Progenitor cell of endocrine pancreas (in vitro differentiated cells): ENCODE measurements at places on chromosomes 1 and 21.

- no peak for DNase-seq
These were observed 138.6 kb downstream of the LIPI start for GRCh38 chr21:14071902-14072734.

DNA sequence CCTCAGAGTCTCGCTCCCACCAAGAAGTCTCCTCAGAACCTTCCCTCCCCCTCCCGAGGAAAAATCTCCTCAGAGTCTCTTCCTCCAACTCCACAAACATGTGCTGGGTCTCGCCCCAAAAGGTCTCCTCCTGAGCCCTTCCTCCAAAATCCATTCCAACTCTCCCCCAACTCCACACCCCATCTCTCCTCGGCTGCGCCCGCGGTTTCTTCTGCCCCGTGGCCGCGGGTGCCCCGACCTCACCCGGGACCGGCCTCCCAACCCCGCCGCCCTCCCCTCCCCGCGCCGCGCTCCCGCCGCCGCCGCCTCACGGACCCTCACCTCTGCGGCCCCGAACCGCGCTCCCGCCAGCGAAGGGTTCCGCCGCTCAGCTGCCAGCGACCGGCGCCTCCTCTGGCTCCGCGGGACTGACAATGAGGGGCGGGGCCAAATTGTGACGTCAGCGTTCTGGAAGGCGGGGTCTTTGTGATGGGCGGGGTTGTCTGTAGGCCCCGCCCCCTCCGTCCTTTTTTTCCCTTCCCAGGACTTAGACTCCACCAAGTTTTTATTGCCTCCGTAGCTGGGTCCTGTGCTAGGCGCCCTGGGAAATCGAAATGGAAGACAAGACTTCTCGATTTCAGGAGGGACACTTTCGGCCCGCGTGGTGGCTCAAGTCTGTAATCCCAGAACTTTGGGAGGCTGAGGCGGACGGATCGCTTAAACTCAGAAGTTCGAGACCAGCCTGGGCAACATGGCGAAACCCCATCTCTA lies at the start of gene LUZP1:
Gene LUZP1, minus strand, starts transcription at position 412 of the 750 bp plus-strand sequence.
- peak; percentile 87 for DNase-seq

GRCh38 chr1:242243472-242243871 lies 244.6 kb upstream of the MAP1LC3C start:
- no peak for DNase-seq

DNA sequence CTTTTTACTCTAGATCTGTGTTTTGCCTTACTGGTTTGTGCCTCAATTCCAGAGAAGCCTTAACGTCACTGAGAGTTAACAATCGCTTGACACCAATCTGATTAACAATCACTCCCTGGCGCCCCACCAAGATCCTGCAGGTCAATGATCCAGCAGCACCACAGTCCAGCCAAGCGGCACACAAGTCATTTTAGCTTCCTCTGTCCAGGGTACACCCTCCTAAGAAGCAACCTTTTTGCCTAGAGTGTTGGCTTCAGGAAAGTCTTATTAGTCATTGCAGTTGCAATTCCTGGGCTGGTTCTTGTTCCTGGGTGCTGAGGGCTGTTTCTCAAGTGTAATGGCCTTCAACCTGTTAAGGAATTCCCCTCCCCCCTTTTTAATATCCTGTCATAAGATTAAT lies 323.0 kb upstream of the USP25 start:
- DNase-seq, result no peak

GRCh38 chr1:245220381-245220985 lies 65.7 kb downstream of the KIF26B start:
- DNase-seq, result no peak

- no peak for DNase-seq
These were observed 43.7 kb downstream of the BACH1 start for GRCh38 chr21:29342363-29342957.

DNA sequence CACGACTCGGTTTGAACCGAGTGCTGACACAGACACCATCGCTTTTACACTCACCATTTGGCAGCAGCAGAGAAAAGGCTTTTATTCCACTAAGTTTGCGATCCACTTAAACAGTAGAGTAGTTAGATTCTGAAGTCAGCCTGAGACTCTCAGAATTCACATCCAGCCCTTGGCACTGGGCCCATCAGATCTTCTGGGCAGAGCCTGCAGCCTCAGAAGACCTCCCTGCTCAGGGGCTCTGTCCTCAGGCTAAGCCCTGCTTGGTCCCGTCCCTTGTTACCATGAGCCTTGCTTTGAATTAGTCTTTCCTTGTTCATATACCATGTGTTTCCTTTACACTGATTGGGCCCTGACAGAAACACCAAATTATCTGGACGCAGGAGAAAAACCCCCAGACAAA lies 41.4 kb upstream of the AJAP1 start:
- DNase-seq, result no peak

- DNase-seq, result no peak
These were observed 85.9 kb downstream of the KCNJ15 start for GRCh38 chr21:38342739-38343138.

DNA sequence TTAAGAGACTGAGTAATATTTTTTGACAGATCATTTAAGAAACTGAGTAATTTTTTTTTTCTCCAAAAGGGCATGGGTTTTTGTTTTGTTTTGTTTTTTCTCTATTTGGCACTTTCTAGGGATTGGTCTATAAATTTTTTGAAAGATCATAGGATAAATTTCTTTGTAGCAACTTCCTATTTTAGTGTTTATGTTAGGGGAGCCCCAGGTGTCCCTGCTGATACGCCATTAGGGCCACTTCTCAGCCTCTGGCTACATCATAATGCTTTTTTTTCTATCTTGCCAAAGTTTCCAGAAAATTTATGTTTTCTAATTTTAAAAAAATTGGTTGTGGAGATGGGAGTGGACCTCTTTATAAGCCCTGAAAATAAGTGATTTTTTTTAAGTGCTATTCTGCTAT lies 2.6 kb downstream of the GABPA start:
- DNase-seq, result no peak

- no peak for DNase-seq
These were observed 602 bp upstream of the RIMKLA start for GRCh38 chr1:42379794-42380585.

GRCh38 chr1:41917835-41918449 lies 780 bp downstream of the HIVEP3 start:
- DNase-seq, result peak; percentile 44

DNA sequence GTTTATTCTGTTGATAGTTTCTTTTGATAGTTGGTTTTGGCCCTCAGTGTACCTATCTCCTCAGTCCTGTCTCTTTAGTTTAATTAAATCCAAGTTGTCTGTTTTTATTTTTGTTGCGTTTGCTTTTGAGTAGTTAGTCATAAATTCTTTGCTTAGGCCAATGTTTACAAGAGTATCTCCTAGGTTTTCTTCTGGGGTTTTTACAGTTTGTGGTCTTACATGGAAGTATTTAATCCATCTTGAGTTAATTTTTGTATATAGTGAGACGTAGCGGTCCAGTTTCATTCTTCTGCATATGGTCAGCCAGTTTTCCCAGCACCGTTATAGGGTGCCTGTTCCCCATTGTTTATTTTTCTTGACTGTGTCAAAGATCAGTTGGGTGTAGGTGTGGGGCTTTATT lies 139.4 kb downstream of the POU2F1 start:
- no peak for DNase-seq

- DNase-seq, result no peak
These were observed 19.7 kb downstream of the PTTG1IP start for GRCh38 chr21:44853601-44854390.

DNA sequence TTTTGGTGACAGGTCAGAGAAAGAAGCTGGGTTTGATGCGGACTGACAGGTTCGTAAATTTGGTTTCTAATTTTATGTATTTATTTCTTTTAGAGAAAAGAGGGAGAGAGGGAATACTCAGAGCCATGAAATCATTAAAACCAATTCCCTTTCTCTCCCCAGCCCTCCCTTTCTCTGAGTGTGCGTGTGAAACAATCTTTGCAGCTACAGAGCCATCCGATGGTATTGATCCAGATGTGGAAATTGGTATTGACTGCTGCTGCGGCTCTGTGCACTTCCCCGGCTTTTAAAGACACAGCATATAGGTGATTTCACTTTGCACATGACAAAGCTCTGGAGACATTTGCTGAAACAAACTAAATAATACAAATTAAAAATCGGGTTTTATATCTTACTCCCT lies 42.4 kb upstream of the PBX1 start:
- no peak for DNase-seq

DNA sequence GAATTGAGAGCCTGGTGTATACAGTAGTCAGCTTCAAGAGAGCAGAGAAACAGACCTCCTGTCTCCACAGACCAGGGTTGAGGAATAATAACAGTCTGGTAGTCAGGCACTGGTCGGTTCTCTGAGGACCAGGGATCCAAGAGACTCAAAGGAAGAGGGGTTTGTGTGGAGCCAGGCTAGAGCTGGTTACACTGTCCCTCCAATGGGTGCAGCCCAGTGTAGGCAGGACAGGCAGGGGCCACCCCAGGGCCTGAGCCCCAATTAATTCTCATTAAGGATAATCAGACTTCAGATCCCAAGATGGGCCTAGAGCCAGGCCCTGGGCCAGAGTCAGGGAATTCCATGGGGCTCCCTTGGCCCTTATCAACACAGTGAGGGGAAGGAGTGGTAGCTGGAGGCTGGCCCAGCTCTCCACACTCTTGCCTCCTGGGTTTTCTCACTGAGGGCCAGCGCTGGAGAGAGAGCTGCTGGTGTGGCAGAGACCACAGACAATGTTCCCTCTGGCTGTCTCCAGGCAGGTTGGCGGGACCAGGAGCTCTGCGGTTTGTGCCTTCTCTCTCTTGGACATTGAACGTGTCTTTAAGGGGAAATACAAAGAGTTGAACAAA lies 9.1 kb downstream of the SEMA4A start:
- DNase-seq, result no peak

DNA sequence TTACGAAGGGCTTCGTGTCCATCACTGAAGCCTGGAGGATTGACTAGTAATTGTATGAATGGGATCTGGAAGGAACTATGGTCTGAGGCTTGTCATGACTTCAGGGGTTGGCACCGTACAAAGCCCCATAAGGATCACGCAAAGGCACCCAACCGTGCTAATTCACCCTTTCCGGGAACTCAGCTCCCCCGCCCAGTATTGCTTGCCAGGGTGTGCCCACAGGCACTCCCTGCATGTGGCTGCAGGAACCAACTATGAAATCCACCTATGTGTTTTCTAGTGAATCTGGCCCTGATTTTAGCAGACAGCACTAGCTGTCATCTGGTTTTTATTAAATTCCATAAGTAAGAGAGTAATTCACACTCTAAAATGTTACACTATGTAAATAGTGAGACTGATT lies 139.2 kb downstream of the TM2D1 start:
- no peak for DNase-seq

GRCh38 chr1:182650678-182651338 lies 33.6 kb downstream of the RGS8 start:
- no peak for DNase-seq

GRCh38 chr21:29914326-29914725 lies 25.5 kb downstream of the GRIK1 start:
- DNase-seq, result no peak

- DNase-seq, result no peak
These were observed 164.6 kb downstream of the CYYR1 start for GRCh38 chr21:26408511-26408910.

DNA sequence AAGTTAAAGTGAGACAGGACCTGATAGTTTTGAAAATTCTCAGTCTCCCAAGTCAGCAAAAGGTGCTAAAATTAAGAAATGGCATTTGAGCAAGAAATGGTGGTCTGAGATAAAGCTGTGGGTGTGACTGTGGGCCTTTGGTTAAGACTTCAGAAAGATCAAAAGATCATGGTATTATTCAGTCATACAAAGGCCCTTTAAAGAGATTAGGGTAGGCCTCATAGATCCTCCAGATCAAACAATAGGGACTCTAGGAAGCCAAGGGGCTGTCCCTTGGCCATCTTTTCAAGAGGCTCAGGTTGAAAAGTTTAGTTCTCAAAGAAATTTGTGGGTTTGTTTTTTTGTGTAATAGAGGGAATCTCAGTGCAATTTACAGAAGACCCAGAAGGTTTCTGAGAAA lies 8.4 kb downstream of the HMGB4 start:
- DNase-seq, result no peak

DNA sequence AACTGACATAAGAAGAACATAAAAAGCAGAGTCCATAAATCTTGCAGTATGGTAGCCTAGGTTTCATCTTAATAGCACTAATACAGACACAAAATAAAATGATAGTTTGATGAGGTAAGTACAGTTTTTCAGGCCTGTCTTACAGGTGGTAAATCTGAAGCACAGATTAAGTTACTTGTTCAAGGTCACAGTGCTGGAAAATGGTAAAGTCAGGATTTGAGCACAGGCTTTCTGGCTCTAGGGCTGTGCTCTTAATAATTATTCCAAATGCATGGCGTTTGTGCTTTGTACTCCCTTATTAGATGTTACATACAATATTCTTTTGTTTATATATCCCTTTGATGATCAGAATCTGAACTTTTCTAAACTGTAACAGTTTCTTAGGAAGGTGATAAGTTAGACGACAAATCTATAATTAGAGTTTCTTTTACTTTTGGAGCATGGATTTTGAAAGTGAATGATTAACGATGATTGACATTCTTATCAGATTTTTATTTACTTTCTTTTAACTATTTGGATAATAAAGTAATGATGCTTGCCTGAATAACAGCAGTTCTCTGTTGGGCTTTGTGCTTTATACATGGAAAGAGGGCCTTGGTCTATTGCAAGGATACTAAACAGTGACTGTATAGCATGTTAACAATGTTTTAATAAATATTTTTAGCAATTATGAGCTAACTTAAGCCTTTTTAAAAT lies 101.5 kb upstream of the CACYBP start:
- DNase-seq, result no peak

GRCh38 chr1:42784946-42785693 lies at the start of gene TMEM269:
TSS of gene TMEM269 (plus strand) at chr1:42784991. CDS start at chr1:42789894, 4,903 bp downstream.
- no peak for DNase-seq

DNA sequence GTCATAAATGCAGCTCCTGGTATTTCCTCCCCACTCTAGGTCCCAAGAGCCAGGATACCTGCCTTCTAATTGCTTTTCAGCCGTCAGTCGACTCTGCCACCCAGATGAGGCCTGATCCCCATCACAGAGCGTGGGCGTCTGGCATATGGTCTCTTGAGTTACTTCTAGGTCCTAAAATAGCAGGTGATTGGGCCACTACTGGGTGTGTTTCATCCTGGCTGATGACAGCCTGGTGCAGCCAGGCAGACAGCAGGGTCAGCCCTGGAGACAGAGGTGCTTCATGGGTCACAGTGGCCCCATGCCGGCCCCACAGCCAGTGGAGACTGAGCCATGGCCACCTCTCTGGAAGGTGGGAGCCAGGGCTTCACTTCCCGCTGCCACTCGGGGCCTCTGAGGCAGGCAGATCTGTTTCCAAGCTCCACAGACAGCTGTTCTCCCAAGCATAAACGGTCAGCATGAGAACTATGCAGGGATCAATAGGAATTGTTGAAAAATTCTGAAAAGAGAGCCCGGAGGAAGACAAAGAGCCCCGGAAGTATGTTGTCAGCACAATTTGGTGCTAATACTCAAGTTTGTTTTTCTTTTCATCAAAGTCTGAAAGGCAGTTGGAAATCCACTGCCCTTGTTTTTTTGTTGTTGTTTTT lies 83.0 kb downstream of the MAN1C1 start:
- DNase-seq, result no peak
